ENCODE measurements at places on chromosomes 4 and X.

DNA sequence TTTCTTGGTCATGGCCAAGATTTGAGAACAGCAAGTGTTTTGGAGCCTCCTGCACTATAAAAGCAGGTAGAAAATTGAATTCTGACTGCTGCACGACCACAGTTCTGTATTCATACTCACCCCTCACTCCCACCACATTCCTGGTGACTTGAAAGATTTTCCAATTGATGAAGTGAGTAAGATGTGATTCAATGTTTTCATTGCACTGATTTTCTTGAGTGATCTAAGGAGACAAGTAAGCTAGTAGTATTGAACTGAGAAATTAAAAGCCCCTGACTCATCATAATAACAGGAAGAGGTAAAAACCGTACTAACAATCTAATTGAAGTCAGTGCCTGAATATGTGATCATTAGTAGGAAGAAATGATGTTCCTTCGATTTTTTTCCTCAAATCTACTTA is 6.1 kb upstream of the SEC24D start:
- peak overlapping the region; percentile 75 for H3K27ac ChIP-seq
- H3K36me3 ChIP-seq = no peaks in the 10 kb centered on the region
- DNase-seq = peak; percentile 89
- no peak overlapping the region for H3K4me3 ChIP-seq
- H3K27me3 ChIP-seq = no peaks in the 10 kb centered on the region

GRCh38 chr4:74996996-74997395 is 64.1 kb downstream of the PARM1 start:
- peaks cover 15% of the 10 kb centered on the region for H3K4me1 ChIP-seq
- no peaks in the 10 kb centered on the region for H3K36me3 ChIP-seq
- no peak overlapping the region for H3K27ac ChIP-seq
- no peak overlapping the region for H3K4me3 ChIP-seq
- peak; percentile 76 for DNase-seq
- no peaks in the 10 kb centered on the region for H3K27me3 ChIP-seq

DNA sequence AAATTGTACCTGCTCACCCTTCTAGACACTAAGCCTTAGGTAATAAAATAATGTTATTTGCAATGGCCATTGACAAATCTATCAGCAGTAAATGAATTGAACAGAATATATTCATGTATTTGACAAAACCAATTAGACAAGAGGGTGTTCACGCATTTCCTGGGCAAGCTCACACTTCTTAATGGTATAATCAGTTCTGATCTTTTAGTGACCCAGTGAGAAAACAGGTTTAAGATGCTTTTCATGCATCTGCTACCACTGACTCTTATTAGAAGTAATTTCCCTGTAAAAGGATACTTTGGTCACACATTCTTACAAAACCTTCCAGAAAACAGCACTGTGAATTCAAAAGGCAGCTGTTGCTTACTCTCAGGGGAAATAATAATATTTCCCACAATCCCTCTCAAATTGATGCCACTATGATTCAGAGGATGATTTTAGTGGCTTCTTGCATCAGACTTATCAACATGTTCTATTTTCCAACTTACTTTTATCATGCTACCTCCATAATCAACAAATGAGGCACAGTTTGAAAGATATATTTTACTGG is 313.9 kb upstream of the NWD2 start:
- no peaks in the 10 kb centered on the region for H3K27me3 ChIP-seq
- no peak for DNase-seq
- no peaks in the 10 kb centered on the region for H3K4me1 ChIP-seq
- H3K27ac ChIP-seq = no peak overlapping the region

- no peak overlapping the region for H3K4me3 ChIP-seq
- H3K4me1 ChIP-seq = no peaks in the 10 kb centered on the region
- H3K27ac ChIP-seq = no peak overlapping the region
- no peaks in the 10 kb centered on the region for H3K36me3 ChIP-seq
- no peaks in the 10 kb centered on the region for H3K27me3 ChIP-seq
Measured at GRCh38 chrX:24292353-24292752, 21.5 kb downstream of the SUPT20HL2 start.

DNA sequence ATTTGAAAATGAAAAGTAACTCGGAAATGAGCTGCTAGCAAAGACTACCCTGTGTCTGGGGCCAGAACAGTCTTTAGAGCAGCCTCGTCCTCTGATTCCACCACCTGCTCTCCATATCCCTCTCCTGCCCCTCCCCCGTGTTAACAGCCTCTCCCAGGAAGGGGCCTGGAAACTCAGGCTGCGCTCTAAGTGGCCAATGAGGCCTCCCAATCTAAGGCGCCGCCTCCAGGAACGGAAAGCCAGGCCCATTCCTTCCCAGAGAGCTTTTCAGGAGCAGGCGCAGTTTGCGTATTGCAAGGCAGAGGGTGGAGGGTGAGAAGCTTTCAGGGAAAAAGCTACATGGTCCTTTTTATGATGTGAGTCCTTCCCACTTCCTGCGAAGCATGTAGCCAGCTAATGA is 31.2 kb downstream of the RS1 start:
- no peaks in the 10 kb centered on the region for H3K27me3 ChIP-seq
- no peaks in the 10 kb centered on the region for H3K4me1 ChIP-seq
- no peak overlapping the region for H3K4me3 ChIP-seq
- no peaks in the 10 kb centered on the region for H3K36me3 ChIP-seq
- no peak for DNase-seq
- H3K27ac ChIP-seq = no peak overlapping the region

DNA sequence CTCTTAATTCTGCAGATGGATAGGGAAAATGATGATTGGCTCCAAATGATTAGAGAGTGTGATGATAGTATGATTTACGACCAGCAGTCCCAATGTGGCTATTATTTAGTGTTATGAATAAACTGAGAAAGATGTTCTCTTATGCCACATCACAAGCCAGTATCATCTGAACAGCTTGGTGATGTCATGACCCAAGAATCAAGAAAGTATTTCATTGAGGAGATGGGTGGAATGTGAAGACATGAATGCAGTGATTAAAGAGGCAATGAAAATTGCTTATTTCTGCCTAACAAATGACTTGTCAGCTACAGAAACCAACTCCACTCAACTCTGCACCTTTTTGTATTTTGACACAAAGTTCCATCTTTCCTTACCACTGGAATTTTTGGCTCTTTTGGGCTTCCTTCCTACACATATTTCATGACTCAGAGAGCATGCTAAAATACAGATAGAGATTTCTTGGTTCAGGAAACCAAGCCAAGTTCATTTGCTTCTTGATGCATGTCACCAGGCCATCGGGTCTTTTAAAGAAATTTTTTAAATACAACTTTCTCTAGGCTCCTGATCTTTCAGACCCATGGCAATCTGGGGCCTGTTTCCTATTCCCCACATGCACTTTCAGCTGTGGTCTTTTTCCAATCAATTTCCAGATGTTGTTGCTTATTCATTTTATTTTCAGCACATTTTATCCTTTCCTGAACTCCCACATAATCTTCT is 174.2 kb downstream of the HHIP start:
- H3K27me3 ChIP-seq = no peaks in the 10 kb centered on the region
- H3K4me3 ChIP-seq = no peak overlapping the region
- no peaks in the 10 kb centered on the region for H3K36me3 ChIP-seq
- DNase-seq = no peak

DNA sequence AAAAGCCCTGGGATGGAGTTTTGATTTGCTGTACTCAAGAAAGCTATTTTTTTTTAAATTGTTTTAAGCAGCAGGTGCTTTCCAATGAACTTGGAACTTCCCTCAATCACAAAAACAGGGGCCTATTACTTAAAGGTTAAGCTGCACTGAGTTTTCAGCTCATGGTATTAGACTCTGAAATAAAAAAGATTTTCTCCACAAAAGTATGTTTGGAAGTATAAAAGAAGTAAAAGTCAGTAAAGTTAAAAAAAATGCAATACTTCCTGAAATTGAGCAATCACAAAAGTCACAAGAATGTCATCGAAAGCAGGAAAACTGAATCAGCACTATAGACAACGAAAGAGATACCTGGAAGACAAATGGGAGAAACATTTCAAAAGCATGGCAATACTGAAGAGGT is 38.9 kb upstream of the PLAC8 start:
- no peaks in the 10 kb centered on the region for H3K4me1 ChIP-seq
- no peak for DNase-seq
- no peak overlapping the region for H3K27ac ChIP-seq
- no peaks in the 10 kb centered on the region for H3K36me3 ChIP-seq
- no peak overlapping the region for H3K4me3 ChIP-seq

DNA sequence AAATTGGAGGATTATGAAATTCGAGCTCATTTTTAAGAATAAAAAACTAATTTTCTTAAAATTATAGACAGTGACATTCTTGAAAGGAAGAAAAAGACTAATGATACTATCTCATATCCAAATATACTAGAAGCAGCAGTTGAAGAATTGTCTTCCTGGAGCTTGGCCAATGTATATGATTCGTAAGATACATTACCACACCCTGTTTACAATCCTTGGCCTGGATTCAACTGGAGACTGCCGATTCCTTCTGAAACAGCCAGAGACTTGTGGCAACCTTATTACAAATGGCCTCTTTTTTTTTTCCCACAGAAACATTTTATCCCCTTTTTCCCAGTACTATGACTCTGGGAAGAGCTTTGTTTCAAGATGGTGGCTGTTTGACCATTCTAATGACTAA is 571.2 kb upstream of the FAT1 start:
- peak overlapping the region; percentile 64 for H3K27ac ChIP-seq
- H3K4me1 ChIP-seq = peaks cover 13% of the 10 kb centered on the region
- H3K27me3 ChIP-seq = no peaks in the 10 kb centered on the region
- no peak overlapping the region for H3K4me3 ChIP-seq

Measured in PC-3 (cell line).